ENCODE measurements at places on chromosomes 5 and 9. TPM values are rescaled to one million over a fixed set of nuclear protein-coding genes. Genes with fewer than 3 reads are reported as not detected.

DNA sequence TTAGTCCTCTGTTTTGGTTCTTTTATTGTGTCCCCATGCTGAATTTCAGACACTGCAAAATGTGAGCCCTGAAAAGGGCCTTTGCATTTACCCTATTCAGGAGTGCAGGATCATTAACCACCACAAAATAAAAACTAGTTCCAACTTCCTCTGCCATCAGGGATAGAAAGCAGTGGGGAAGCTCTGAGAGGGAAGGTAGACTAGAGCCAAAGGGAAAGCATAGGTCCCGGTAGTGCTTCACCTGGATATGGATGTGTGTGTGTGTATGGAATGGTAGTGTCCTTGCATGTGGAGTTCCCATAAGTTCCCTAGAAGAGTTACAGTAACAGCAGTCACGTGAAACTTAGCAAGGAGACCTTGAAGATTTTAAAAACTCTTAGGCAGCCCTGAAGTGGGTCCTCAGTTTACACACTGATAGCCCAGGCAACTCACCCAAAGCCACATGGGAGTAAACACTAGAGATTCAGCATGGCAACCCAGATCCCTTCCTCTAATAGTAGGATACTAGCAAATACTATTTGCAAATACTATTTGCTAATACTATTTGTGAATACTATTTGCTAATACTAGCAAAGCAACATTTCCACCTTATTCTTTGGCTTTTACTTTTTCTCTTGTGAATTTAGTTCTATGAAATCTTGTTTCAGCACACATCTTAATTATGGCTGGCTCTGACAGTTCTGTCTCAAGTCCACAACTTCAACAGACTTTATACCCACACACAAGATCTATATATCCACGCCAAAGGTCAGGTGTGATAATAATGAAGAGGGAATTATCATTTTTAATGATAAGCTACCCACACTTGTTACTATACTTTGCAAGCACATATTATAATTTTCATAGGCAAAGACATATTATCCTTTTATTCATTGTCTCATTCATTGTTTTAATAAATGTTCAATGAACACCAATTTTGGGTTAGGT, 70.4 kb upstream of the IFNE start:
- no peaks in the 10 kb centered on the region for H3K27me3 ChIP-seq
- H3K4me3 ChIP-seq = no peak overlapping the region
- no peak overlapping the region for H3K27ac ChIP-seq
- no peaks in the 10 kb centered on the region for H3K36me3 ChIP-seq
- no peak for DNase-seq
- H3K4me1 ChIP-seq = no peaks in the 10 kb centered on the region

The RAI14 gene
- 3.3 TPM for total RNA-seq

- H3K4me1 ChIP-seq = no peaks in the 10 kb centered on the region
- no peaks in the 10 kb centered on the region for H3K36me3 ChIP-seq
- H3K4me3 ChIP-seq = no peak overlapping the region
- DNase-seq = no peak
- H3K27ac ChIP-seq = no peak overlapping the region
These were observed 310.9 kb downstream of the BNC2 start for GRCh38 chr9:16559418-16560188.

- peaks cover 9% of the 10 kb centered on the region for H3K27me3 ChIP-seq
- H3K27ac ChIP-seq = no peak overlapping the region
- no peaks in the 10 kb centered on the region for H3K36me3 ChIP-seq
- H3K4me1 ChIP-seq = no peaks in the 10 kb centered on the region
- no peak overlapping the region for H3K4me3 ChIP-seq
These were observed 13.8 kb downstream of the ENHO start for GRCh38 chr9:34508951-34509350.

DNA sequence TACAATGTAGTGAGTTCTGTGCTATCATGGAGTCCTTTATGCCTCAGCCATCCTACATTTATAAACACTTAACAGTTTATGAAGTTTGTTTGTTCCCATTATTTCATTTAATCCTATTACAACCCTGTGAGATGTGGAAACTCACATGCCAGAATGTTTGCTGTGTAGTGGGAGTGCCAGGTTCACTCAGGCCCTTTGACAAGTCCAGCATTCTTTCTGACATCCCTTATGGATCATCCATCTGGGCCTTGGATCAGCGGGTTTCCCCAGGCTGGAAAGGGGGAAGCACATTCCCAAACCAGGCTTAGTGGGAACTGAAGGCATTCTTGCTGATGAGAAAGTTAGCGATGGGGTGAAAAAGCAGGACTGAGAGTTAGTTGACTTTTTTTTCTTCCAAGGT, 128.1 kb upstream of the OTULINL start:
- H3K27me3 ChIP-seq = no peaks in the 10 kb centered on the region
- no peak overlapping the region for H3K27ac ChIP-seq
- peaks cover 20% of the 10 kb centered on the region for H3K36me3 ChIP-seq
- H3K4me1 ChIP-seq = peaks cover 16% of the 10 kb centered on the region
- DNase-seq = no peak

- H3K36me3 ChIP-seq = no peaks in the 10 kb centered on the region
- H3K4me1 ChIP-seq = no peaks in the 10 kb centered on the region
- H3K27me3 ChIP-seq = peaks cover 20% of the 10 kb centered on the region
These were observed 726 bp upstream of the ADGRV1 start for GRCh38 chr5:90557871-90558270.

The GDA gene
- 0.27 TPM for total RNA-seq

DNA sequence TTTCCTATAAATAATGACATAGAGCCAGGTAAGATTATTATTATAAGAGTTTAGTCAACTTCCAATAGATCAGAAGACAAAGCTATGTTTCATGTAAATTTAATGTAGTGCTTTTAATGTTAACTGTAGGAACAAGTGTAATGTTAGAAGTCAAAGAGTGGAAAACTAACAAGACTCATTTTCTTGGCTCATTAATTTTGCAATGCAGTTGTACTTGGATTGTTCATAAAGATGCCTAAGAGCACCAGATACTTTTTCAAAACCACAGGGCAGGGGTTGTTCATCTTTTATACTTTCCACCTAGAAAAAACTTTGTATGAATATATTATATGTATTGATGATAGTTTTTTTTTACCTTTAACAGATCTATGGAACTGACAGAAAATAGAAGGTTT, 1705.3 kb upstream of the CDH9 start:
- no peak for DNase-seq
- H3K36me3 ChIP-seq = no peaks in the 10 kb centered on the region
- H3K4me3 ChIP-seq = no peak overlapping the region
- no peaks in the 10 kb centered on the region for H3K4me1 ChIP-seq

DNA sequence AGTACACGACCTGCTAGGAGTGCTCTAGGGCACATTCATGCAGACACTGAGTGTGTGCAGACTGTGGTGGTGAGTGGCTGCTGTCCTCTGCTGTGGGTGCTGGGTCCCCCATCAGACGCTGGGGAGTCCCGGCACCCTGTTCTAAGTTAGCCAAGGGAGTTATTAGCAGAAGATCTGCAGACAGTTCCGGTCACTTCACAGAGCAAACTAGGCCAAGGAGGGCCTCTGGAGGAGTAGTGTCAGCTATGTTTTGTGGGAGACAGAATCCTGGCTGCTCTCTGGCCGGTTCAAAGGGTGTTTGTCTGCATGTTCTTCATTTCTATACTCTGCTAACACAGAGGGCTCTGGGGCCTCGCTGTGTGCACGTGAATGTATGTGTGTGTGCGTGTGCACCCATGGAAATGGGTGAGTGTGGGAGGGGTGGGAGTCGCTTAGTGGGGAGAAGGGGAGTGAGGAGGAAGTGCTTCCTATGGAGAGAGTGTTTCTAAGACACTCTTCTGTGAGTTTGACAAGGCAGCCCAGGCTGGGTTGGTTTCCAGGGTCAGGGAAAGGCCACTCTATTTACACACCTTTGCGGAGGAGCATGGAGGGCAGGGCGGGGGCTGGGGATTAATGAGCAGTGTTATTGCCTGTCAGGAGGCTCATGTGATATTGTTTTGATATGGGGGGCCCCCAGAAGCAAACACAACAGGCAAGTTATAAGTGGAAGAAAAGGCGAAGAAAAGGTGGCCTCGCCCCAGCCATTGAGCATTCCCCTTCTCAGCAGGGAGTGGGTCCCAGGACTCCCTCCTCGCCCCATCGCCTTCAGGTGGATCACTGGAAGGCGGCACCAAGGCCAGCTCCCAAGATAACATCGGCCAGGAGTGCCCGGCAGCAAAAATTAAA, 68.9 kb downstream of the MACROH2A1 start:
- H3K4me1 ChIP-seq = no peaks in the 10 kb centered on the region
- H3K36me3 ChIP-seq = peaks cover 10% of the 10 kb centered on the region
- H3K27ac ChIP-seq = no peak overlapping the region
- no peaks in the 10 kb centered on the region for H3K27me3 ChIP-seq
- H3K4me3 ChIP-seq = no peak overlapping the region

DNA sequence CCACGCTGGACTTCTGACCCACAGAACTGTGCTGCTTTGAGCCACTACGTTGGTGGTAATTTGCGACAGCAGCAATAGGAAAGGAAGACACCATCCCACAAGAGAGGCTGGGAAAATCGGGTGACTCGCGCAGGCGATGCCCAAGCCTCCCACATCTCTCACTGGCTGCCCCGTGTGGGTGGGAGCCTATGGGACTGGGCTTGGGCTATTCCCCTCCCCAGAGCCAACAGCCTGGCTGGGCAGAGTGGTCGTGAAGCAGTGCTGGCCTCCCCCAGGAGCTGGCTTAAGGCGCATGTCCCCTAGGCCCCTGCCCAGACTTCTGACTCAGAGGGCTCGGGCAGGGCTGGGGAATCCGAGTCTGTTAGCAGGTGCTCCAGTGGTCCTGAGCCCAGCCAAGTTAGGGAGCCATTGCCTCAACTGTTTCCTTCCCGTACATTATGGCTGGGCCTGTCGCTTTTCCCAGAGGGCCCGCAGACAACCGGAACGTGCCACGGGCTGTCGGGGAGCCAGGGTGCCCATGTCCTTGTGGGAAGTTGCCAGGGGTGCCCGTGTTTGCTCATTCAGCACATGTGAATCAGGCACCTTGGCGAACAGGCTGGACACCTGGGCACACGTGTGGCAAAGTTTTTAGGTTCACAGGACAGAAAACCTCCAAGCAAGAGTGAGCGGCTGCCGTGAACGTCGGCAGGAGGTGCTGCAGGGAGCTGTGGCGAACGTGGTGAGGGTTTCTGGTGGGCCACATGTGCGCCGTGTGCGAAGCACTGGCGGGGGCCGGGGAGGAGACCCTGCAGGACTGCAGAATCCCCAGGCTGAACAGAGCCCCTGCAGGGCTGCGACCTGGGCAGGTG, 7.0 kb upstream of the RASGEF1C start:
- H3K27ac ChIP-seq = no peak overlapping the region
- no peaks in the 10 kb centered on the region for H3K36me3 ChIP-seq
- H3K4me3 ChIP-seq = no peak overlapping the region
- no peaks in the 10 kb centered on the region for H3K27me3 ChIP-seq

The CAMK4 gene
- 54.4 TPM for total RNA-seq

- no peak for DNase-seq
- H3K27ac ChIP-seq = no peak overlapping the region
- H3K36me3 ChIP-seq = no peaks in the 10 kb centered on the region
- H3K27me3 ChIP-seq = peaks cover 8% of the 10 kb centered on the region
- no peaks in the 10 kb centered on the region for H3K4me1 ChIP-seq
These were observed 4.9 kb upstream of the ROR2 start for GRCh38 chr9:91954841-91955471.

Measured in GM12878 (cell line).